ENCODE measurements at places on chromosomes 13 and 19. TPM values are rescaled to one million over a fixed set of nuclear protein-coding genes. Genes with fewer than 3 reads are reported as not detected.

CPAMD8 gene
- 143 TPM for total RNA-seq

DACH1 gene
- total RNA-seq = 5.4 TPM

DNA sequence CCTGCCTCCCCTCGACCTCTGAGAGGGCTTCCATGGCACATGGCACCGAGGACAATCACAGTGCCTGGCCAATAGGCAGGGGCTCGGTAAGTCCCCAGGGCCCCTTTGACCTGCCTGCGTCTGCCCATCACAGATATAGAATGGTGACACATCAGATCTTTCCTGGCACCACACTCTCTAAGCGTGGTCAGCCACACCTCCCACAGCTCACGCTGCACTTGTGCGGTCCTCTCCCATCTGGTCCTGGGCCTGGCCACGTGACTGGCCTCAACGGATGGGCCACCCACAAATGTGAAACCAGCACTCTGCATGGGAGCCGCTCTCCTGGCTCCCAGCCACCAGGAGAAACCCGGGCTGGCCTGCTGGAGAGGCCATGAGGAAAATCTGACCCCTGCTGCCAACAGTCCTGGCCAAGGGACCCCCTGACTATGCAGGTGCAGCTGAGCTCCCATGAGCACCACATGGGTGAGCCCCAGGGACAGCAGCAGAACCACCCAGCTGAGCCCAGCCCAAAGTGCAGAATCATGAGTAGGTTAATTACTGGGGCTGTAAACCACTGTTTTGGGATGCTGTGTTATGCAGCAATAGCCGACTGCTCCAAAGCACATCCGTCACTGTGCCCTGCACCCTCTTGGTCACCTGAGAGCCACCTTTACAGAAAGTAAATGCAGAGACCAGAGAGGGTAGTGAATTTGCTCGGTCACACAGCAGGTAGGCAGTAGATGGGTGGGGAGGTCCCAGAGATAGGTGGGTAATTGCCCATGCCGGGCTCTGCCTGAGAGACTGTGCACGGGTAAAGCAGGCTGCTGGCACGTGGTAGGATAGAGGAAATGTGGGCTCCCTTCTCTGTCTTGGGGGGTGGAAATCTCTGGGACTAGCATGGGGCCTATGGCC is 9.7 kb upstream of the MEF2B start:
- DNase-seq = no peak

DNA sequence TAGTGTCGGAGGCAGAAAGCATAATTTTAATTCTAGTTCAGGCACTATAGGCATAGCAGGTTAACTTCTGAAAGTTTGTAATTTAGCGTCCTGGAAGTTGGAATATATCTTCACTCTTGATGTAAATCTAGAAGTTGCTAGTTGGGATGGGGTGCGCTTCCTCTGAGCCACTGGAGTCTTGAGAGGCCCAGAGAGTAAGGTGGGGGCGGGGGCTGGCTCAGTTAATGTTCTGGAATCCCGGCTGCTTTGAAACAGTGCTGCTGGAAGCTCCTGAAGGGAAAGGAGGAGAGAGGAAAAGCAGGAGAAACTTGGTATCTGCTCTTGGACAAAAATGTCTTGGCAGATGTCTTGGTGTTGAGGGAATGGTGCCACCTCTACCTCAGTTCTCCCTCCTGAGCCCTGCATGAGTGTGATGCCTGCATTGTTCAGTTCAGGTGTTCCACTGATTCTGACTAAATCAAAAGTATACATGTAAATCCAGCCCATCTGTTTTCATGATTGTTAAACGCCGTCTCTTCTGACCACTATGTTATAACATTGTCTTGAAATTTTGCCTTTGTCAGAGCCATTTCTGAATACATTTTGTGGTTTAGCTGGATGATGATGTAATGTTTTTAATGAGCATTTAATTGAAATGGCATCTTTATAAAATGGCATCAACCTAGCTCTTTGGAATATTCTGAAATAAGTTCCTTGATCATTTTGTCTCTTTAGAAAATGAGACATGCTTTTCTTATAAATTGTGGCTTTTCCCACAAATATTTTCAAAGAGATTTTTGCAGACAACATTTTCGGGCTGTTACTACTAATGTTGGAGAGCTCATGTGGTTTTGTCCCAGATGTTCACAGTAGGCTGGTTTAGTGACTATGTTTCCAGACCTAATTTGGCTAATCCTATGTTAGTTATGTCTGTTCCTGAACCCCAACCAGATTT is 202.7 kb downstream of the SHISA2 start:
- no peak for DNase-seq

DNA sequence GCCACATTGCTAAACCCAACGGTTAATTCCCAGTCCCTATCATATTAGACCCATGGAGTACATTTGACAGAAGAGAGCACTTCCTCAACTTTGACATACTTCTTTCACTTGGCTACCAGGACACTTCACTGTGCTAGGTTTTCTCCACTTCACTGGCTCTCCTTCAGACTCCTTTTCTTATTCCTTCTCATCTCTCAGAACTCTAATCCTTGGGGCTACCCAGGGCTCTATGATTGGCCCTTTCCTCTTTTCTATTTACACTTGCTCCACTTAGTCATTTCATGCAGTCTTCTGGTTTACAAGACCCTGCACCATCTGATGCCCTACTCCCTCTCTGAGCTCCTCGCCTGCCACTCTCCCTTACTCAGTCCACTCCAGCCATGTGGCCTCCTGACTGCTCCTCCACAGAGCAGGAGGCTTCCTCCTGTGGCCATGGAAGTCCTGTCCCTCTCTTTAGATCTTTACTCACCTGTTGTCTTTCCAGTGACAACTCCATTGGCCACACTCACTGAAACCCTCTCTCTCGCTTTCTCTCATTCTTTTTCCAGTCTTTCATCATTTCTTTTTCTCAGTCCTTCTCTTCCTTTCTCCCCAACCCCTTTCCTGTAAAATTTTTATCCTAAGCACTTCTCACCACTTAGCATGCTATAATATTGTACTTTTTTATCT is 90.4 kb downstream of the TBC1D4 start:
- DNase-seq = no peak

DNA sequence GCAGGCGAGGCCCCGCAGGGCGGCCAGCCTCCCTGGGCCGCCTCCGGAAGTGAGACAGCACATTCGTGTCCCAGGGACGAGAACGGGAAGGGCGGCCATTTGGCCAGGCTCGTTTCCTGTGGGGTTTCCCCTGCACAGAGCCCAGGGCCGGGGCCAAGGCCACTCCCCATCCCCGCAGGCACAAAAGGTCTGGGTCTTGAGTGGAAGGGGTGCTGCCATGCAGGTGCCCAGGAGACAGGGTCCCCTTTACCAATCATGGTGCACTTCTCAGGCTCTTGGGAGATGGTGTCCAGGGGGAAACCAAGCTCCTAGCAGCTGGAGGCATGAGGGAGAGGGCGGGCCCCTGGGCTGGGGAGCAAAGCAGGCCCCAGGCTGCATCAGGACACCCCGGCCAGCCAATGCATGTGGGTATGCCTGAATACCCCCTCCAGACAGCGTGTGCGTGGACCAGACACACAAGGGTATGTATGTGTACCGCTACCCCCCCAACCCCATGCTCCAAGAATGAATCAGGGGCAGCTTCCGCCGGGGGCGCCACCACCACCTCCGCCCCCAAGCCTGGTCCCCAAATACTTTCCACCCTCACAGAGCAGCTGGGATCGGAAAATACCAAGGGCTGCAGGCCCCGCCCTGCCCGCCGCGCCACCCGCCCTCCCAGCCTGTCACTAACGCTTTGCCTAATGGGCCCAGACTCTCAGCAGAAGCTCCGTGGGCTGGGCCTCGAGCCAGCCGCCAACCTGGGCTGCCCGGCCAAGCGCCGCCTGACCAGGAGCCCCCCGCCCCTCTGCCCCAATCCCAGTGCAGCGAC is 37.6 kb upstream of the NANOS3 start:
- peak; percentile 92 for DNase-seq

KIR3DL2 gene
- 0.09 TPM for total RNA-seq

DNA sequence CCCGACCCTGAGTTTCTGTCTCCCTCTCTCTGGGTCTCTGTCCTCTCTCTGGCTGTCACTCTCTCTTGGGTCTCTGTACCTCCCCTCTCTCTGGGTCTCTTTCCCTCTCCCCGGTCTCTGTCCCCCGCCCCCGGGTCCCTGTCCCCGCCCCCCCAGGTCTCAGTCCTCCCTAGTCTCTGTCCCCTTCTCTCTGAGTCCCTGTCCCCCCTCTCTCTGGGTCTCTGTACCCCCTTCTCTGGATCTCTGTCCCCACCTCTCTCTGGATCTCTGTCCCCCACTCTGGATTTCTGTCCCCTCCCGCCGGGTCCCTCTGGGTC is 2.3 kb upstream of the FTL start:
- no peak for DNase-seq

DNA sequence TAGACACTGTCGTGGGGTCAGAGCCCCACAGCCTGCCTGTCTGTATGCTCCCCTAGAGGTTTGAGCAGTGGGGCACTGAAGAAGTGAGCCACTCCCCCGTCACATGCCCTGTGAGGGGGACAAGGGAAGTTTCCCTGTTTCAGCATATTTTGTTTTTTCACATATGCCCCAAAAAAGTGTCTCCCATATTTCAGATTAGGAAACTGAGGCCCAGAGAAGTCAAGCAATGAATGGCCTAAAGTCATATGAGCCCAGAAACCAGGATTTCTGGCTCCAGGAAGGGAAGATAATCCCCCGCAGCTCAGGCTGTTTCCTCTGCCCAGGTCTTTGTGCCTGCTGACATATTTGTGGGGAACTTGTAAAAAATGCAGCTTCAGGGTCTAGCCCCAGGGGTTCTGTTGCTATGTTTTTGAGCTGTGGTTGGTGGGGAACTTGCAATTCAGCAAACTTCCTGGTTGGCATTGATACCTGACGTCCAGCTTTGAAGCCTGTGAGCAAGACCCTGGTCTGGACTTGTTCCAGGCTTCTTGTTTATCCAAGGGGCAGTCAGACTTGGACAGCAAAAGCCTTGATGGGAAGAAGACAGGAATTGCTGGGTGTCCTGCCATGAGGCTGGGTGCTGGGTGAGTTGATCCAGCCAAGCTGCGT is 9.5 kb downstream of the RASL11A start:
- DNase-seq = no peak

- DNase-seq = no peak
Observed at GRCh38 chr13:104648291-104648690, 1582.1 kb upstream of the SLC10A2 start.

GSX1 gene
- total RNA-seq = not detected

ZNF600 gene
- 8.7 TPM for total RNA-seq

GRCh38 chr19:14472202-14472938 is 2.8 kb downstream of the PTGER1 start:
- DNase-seq = peak; percentile 68

DNA sequence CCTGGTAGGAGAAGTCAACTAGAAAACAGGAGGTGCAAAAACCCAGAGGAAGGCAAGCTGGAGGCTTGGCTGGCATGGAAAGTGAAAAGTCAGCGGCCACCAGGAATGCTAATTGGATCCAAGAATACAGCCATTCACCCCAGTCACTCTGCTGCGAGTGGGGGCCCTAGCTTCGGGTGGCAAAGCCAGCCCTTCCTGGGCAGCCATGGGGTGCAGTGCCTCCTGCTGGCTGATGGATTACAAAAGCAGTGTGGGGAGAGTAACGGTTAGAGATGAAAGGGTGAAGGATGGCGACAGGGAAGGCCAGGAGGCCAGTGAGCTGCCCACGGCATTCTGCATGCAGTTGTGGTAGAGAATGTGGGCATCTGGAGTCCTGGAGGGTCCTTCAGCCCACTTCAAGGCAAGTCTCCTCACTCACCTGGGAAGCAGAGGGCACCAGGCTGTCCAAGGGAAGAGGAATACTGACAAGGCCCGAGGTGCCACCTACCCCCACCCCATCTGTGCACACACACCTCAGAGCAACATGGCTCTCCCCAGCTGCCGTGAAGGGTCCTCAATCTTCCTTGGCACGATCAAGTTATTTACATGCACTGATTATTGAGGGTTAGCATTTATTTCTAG is 20.3 kb upstream of the EPHX3 start:
- no peak for DNase-seq

DNA sequence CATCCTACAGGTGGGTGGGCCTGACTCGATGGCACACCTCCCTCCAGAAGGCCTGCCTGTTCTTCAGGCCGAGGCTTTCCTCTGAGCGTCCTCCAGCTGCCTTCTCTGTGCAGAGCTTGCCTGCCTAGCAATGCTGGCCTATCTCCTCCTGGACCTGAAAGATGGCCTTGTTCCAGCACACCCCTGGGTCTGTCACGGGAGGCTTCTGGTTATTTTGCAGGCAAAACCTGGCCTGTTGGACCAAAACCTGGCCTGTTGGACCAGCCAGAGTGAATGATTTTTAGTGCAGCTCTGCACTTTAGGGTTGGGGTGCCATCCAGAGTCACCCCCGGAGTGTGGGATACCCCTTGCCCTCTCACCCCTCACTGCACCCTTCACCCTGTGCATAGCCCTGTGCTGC is 128.4 kb downstream of the KATNAL1 start:
- no peak for DNase-seq

DNA sequence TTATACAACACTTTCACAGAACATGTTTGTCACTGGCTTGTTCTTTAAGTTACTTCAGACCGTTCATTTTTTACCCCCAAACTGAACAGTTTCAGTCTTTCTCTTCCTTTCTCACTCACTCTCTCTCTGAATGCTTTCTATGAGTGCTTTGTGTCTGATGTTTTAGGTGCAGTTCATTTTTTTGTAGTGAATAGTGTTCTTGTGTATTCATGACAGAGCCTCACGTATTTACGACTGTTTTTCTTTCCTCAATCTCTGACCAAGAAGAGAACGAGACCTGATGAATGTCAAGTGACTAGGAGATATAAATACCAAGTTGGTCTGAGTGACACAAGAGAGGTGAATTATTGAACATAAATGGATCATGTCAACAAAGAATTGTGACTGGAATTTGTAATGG is 1525.0 kb upstream of the MIR17HG start:
- no peak for DNase-seq

- no peak for DNase-seq
Observed at GRCh38 chr19:49335071-49335783, at the start of gene CD37. Gene CD37 (plus strand): TSS chr19:49335406. CDS start chr19:49335541, 135 bp downstream.

Data from lung (tissue), 17 donors.